ENCODE measurements at places on chromosomes 2 and 18. TPM values are rescaled to one million over a fixed set of nuclear protein-coding genes. Genes with fewer than 3 reads are reported as not detected.

DNA sequence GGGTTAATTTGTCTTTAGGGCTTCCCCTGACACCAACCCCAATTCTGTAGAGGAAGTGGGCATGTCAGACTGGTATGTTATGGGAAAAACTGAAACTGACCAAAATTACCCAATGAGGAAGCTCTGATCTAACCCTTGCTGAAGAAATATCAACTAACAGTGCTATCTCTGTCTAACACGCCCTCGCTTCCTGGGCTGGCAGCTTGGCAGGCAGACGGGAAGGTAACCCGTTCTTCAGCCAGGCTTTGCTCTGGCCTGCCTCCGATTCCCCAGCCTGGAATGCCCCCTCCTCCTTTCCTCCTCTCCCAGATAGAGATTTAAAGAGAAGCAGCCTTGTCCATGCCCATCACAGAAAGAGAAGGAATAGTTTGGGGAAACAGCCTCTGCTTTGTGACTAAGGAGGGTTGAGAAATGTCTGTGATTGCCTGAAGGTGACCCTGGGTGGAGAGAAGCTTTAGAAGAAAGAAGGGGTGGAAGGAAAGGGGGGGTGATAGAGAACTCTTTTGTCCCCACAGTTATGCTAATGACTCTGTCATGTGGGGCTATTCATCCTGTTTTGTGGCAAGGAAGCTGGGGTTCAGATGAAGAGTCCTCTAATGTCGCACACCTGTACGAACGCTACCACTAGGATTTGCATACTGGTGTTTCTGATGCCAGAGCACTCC is 15.4 kb downstream of the HK2 start:
- no peak for DNase-seq

GRCh38 chr2:80748592-80748991 is 444.0 kb upstream of the LRRTM1 start:
- DNase-seq = no peak

- DNase-seq = no peak
Measured at GRCh38 chr18:55220523-55220922, 261.3 kb upstream of the CCDC68 start.

GRCh38 chr2:59427980-59428379 is 1125.5 kb downstream of the BCL11A start:
- DNase-seq = no peak

DNA sequence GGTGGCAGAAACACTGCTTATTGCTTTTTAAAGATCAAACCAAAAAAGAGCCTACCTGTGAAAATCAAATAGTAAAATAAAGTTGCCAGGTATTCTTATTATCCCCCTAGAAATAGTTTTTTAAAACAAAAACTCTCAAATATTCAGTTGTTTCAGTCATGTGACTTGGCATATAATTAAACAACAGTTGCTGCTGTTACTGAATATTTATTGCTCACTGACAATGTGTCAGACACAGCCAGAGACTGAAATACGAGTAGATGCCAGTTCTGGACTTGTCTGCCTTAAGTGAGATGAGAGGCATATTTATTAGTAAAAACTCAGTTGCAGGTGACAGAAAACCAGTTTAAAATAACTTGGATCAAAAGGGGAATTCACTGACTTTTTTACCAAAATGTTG is 106.0 kb upstream of the RAB12 start:
- DNase-seq = no peak

DNA sequence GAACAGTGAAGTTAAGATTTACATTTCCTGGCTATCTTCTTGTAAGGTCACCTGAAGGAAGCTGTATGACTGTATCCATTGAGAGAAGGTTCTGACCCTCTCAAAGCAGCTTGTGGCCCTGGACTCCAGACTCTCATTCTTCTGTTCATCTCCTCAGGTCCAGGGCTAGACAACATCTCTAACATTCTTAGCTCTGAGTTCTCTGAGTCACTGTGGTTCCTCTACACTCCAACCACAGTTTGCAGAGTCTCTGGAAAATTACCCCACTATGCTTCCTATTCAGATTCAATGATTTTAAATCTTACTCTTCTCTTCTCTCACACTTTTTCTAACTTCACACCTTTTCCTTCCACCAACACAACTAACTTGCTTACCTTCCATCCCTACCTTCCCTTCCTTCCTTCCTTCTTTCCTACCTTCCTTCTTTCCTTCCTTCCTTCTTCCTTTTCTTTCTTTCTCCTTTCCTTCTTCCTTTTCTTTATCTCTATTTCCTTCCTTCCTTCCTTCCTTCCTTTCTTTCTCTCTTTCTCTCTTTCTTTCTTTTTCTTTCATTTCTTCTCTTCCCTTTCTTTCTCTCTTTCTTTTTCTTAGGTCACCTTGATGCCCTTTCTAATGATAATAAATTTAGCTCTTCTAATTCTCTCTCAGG is 824.3 kb upstream of the ZEB2 start:
- no peak for DNase-seq

GRCh38 chr2:158719403-158719802 is 75.7 kb upstream of the DAPL1 start:
- DNase-seq = no peak

DNA sequence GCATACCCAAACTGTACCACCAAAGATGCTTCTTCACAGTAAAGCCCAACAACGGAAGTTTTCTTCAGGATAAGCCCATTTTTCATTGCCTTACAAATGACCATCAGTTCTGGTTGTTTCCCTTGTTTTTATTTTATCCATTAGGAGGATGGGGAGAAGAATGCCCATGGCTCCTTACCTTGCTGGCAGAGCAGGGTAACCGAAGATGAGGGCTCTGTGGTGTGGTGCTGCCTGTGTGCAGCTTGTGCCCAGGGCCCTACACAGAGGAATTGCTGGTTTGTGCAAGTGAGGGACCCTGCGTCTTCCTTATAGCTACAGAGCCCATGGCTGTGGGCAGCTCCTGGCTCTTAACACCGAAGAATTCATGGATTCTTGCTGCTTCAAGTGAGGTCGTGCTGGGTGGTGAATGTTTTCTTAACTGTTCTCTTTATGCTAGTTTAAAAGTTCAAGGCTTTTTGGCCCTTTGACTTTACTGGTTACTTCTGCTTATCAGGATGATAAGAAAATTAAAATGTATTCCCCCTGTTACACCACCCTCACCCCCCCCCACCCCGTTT is 110.6 kb downstream of the MAP4K4 start:
- no peak for DNase-seq

DNA sequence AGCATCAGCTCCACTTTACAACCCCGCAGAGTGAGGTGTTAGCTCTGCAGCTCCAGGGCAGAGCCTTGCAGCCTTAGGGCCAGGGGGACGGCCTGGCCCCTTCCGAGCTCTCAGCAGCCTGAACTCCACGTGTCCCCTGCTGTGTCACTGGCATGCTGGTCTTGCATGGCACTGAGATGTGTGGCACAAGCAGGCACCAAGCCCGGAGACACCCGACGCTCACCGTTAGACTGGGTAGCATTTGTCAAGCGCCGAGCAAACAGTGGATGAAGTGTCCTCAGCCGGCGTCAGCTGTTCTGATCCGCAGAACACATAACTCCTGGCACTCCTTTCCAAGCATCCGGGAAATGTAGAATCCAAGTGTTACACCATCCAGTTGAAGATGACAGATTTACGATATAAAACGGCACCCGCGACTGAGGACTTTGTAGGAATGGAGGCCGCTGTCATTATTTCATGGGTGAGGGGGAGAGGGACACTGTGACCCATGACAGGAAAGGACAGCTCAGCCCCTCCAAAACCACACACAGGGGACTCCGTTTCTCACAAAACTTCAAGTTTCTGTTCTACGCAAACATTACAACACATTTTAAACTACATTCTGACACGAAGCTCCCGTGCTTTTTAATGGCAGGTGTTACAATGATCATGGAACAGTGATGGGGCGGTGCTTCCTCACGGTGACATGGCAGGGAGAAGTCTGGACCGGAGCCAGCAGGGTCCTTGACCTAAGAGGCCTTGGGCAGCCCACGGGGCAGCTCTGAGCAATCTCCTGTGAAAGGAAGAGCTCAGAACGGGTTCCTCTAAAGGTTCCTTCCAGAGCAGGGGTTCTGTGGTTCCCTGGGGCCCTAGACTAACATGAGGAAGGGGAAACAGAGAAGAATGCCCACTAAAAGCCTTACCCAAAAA is 89.4 kb downstream of the HDAC4 start:
- no peak for DNase-seq

- DNase-seq = no peak
Measured at GRCh38 chr18:42824178-42824577, 291.3 kb downstream of the RIT2 start.

DNA sequence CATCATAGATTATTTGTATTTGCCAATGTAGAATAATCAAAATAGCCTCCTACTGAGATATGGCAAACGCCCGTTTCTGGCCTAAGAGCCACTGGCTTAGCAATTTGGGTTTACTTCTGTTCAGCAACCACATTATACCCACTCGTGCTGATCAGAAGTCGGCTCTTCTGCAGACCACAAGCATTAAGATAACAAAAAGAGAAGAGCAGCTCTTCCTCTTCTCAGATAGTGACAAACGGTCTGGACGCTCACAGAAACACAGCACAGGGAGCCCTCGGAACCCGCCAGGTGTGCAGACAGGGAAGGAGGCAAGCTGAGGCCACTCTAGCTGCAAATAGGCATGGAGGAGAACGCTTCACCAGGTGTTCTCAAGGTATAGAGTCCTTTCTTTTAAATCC is 164.0 kb downstream of the HDAC4 start:
- DNase-seq = no peak

DNA sequence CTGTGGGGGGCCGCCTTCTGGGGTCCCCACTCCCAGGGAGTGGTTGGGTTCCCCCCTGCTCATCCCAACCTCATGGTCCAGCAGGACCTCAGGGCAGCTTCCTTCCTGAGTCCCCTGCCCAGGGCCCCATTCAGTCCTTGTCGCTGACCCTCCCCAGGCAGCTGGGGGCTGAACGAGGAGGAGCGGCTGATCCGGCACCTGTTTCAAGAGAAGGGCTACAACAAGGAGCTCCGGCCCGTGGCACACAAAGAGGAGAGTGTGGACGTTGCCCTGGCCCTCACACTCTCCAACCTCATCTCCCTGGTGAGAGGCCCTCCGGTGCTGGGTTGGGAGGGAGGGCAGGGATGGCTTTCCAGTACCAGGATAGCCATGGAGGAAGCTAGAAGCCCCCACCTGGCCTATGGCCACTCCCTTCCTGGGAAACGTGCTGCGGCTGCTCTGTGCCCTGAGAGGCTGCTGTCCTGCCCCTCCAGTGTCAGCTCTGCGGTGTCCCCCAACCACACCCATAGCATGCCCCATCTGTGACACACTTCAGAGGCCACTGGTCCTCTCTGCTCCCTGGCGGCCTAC is 497 bp downstream of the CHRND start:
- peak; percentile 87 for DNase-seq

DNA sequence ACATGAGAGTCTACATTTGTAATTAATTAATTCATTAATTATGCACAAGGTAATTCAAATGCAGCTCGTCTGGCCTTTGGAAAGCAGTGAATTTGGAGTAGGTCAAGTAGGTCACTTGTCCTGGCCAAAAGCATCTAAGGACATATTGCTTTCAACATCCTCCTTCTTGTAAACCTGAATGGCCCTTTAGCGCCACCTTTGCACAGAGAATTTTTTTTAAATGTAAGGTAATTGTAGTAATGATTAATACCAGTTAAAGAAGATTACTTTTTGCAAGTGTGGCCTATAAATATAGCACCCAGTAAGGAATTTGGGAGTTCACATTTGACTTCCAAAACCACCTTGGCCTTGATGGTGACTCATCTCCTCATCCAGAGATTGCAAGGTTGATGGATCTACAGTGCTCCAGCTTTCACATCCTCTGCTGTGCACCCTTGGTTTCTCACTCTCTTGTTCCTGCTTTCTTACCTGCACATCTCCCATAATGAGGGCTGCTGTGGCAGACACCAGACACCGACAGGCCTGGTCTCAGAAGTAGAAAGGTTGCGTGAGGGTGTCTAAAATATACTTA is 481.7 kb downstream of the TGIF1 start:
- DNase-seq = no peak

DNA sequence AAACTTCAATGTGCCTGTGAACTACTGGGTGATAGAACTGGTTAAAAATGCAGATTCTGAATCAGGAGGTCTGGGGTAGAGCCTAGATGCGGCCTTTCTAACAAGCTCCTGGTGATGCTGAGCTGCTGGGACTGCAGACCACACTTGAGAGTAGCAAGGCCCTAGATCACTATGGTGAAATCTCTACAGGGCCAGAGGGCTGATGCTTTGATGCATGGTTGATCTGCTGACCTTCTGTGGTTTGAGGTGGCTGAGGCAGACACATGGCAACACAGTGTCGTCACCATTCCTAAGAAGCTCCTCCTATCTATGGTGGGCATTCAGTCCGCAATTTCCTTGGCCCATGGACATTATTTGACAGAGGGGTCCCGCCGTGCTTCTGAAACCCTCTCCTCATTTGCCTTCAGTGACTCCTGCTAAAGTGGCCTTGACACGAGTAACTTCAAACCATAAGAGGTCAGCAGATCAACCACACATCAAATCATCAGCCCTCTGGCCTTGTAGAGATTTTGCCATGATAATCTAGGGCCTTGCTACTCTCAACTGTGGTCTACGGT is 19.8 kb downstream of the CCDC68 start:
- DNase-seq = no peak

GRCh38 chr2:188898261-188898660 is 75.9 kb upstream of the COL3A1 start:
- no peak for DNase-seq

The IL36B gene
- not detected for total RNA-seq

The RBM44 gene
- total RNA-seq = 0.50 TPM

The RNF152 gene
- total RNA-seq = 137 TPM
